ENCODE measurements at places on chromosomes 4 and X.

DNA sequence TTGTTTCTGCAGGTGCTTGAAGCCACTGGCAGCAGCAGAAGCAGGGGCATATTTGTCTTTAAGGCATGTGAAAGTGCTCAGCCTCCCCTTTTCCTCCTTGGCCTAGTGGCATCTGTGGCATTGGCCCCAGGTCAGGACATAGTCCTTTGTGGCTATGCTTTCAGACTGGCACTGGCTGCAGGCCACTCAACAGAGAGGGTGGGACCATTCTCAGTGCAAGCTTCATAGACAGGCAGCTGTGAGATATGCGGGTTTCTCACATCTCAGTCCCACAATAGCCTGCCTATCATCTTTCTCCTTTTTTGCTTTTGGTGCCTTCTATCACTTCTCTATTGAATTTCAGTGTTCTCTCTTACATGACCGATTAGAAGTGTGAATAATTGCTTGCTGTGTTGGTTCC lies 104.8 kb downstream of the ACTRT1 start:
- no peak for DNase-seq

- DNase-seq, result no peak
These were observed 70.8 kb downstream of the DCAF8L1 start for GRCh38 chrX:27910412-27910811.

DNA sequence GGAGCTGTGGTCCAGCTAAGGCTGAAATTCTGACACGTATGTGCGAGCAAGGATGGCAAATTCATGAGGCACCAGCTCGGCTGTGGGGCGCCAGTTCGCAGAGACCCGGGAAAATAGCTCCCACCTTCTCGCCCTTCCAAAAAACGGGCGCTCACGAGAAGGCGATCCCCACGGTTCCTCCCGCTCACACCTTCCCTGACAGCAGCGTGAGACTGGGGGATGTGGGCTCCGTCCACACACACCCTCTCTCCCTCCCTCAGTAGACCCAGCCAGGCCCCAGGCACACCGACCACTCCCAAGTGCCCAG lies 584 bp downstream of the GPC3 start:
- no peak for DNase-seq

DNA sequence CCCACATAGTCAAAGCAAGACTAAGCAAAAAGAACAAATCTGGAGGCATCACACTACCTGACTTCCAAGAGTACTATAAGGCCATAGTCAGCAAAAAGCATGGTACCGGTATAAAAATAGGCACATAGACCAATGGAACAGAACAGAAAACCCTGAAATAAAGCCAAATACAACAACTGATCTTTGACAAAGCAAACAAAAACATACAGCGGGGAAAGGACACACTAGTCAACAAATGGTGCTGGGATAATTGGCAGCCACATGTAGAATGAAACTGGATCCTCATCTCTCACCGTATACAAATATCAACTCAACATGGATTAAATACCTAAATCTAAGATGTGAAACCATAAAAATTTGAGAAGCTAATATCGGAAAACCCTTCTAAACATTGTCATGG lies 819.3 kb upstream of the FRG1 start:
- DNase-seq, result no peak

DNA sequence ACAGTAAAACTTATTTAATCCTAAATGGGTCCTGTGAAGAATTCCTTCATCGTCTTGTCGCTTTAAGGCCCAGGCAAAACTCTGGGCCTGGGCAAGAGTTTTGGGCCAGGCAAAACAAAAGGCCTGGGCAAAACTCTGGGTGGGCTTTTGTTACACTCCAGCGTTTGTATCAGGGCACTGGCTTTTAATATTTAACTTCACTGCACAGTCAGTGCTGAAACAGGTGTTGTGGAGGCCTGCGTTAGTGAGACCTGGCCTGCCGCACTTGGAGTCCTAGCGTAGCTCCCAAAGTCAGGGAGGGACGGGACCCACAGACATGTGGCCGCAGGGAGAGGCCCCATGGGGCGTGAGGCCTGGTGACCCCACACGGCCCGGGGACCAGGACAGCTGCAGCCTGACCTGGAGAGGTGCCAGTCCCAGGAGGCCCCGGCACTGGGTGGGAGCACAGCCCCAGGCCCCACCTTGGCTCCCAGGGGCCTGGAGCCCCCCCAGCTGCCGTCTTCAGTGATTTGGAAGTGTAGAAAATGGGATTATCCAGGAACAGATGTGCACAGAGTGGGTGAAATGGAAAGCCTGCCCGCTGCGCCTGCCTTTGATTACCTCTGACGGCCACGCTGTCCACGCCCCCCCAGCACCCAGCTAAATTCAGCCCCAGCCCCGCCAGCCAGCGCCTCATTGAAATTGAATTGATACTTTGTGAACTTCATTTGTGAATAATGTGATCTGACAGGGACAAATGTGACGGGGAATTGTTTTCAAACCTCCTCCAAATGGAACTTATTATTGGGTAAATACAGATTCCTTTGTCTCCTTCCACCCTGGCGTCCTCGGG lies 132.9 kb upstream of the NKX1-1 start:
- DNase-seq, result no peak

DNA sequence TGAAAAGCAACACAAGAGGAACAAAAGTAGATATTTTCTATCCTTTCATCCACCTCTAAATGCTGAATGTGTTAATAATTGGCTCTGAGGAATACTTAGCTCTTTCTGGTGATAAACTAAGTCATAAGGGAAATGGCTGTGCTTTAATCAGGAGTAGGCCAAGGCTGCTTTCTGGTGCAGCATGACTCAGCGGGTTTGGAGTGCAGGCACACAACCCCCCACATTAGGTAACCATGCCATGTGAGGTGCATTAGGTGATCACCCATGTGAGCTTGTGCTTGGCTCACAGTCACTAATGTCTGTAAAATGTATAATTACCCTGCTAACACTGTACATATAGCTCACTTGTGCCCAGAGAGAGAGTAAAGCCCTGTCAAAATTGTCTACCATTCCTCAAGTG lies 57.2 kb downstream of the USP38 start:
- no peak for DNase-seq

DNA sequence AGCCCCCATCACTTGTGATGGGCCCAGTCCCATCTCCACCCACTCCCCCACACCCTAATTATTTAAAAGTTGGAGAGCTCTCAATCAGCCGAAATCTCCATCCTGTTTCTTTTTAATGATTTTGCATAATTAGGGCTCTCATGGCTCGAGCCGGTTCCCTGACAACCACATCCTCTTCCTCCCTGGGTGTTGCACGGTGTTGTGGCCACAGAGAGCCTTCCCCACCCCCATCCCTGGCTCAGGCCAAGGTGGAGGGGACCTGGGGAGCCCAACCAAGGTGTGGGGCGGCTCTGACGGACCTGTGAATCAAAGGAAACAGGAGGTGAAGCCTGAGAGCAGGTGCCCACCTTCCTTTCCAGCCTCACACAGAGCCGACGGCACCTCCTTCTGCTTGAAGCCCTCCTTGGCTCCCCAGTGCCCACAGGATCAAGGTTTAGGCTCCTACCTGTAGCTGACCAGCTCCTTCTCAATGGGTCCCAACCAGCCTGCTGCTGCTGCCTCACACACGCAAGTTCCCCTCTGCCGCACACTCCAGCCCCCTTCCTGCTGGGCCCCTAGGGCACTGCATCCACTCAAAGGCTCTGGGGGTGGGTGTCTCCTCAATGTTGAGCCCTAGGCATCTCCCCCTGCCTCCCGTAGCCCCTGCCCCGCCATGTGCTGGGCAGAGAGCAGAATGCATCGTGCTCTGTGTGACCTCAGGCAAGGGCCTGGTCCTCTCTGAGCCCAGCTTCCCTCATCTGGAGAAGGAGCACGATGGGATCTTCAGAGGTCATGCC lies 68.7 kb downstream of the WFS1 start:
- no peak for DNase-seq

DNA sequence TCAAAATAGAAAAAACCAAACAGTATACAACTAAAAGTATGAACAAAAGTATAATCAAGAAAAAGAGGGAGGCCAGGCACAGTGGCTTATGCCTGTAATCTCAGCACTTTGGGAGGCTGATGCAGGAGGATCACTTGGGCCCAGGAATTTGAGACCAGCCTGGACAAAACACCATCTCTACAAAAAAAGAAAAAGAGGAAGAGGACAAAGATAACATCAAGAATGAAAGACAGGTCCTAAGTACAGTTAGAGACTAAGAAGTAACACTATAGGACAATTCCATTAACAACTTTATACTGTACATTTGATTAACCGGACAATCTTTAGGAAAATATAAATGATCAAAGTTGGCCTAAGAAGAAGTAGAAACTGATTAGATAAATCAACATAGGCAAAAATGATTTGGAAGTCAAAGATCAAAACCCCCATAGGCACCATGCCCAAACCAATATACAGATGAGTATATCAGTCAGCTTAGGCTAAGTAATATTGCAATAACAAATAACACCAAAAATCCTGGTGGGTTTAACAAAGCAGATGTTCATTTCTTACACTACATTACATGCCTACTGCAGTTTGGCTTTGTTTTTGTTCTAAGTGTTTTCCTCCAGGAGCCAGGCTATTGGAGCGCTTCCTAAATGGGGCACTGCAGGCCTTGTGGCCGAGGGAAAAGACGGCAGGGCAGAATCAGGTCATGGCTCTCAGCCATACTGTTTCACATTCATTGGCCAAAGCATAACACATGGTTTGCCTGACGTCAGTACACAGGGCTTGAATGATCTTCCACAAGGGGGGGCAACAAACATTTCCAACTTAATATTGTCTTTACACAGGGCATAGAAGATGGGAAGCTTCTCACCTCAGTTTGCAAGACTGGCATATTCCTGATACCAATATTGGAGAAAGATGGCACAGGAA lies 42.2 kb upstream of the HGFAC start:
- no peak for DNase-seq

- DNase-seq, result no peak
These were observed 4.6 kb downstream of the HCFC1 start for GRCh38 chrX:153966841-153967535.

DNA sequence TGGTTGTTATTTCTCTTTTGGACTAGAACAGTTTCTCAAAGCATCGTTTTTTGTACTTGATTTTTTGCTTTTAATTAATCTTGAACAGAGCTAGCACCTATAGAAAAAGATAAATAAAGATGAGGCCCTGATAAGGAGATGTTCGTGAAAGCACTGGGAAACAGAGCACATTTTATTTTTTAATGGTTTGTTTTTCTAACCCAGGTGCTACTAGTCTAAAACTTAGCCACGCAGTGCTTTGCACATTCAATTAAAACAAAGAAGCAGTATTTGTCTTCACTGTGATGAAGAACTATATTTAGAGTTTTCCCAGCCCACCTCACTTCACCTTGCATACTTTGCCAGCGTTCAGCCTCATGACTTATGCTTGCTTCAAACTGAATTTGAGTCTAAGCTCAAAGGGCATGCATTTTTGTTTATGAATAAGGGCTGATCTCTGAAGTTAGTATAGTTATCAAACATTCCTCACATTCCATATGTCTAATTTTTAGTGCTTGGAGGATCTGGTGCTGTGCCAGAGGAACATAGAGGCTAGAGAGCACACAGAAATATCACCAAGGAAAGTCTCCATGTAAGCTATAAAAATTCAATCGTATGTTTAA lies 76.7 kb downstream of the WWC2 start:
- no peak for DNase-seq

DNA sequence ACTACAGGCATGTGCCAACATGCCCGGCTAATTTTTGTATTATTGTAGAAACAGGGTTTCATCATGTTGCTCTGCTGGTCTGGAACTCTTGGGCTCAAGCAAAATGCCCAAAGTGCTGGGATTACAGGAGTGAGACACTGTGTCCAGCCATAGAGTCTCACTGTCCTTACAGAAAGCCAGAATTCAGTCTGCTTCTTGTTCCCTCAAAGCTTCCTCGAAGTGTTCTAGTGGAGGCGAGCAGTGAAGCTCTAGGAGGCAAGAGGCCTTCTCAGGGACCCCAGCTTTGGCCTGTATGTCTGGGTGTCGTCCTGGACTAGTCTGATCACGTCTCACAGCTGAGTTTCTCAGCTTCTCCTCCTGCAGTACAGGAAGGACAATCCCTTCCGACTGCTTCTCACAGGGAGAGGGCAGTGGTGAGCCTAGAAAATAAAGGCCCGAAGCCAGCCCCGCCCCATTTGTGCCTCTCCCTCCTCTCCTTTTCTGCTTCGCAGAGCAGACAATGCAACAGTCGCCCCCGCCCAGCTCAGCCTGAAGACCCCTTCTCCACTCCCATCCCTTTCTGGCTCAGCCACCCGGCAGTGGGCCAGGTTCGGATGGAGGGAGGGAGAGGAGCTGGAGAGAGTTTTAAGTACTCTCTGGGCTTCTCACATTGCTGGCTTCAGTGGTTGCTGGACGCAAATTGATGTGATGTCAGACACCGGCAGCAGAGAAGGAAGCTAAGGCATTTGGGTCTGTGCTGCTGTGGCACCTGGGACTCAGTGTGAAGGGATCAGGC lies 11.1 kb upstream of the FAM3A start:
- DNase-seq, result peak; percentile 48

DNA sequence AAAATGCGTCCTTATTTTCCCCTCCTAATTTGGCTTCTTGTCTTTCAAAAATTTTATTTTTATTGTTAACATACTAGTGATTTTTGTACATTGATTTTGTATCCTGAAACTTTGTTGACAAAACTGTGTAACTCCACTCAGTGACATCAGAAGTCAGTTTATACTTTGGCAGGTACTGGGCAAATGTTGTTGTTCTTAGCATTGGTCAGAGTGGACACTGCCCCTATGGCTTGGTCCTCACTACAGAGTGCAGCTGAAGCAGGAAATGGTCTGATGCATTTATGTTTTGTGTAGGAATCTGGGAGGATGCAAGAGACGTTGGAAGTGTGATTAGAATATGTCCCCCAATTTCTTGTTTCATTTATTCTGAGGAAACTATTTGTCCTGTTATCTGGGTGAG lies 205.5 kb upstream of the CENPE start:
- no peak for DNase-seq

DNA sequence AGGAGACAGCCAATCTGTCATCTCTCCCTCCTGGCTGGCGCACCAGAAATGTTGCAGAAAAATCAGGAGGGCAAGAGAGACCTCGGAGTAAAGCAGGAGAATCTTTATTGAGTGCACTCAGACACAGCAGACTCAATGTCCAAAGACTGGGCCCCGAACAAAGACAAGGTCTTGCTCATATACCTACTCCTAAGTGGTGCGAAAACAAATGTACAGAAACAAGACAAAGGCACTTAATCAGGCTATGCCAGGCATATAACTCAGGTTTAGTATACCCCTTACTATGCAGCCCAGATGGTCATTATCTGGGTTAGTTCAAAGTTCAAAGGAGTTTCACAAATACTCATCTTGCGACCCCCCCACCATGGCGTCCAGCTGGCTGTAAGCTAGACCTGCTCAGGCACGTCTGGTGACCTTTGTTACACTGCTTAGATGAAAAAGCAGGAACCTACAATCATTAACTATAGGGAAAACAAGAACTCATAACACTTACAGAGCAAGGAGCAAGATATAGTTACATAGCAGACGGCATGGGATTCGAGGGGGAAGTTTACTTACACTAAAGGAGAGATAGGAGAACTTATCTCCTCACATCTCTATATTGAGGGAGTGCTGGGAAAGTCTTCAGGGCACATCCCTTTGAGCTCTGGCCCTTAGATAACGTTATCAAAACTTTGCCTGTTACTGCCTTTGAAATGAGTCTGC lies 27.5 kb downstream of the SULT1E1 start:
- no peak for DNase-seq

GRCh38 chrX:110966839-110967238 lies 129.2 kb upstream of the PAK3 start:
- no peak for DNase-seq
